ENCODE measurements at places on chromosomes 1 and 21.
A peak's percentile ranks its signal among the peaks of the same experiment; 100 is the strongest.

GRCh38 chr1:42380586-42381279 lies at the start of gene RIMKLA:
Gene RIMKLA, plus strand, starts transcription at chr1:42380792. Its CDS starts 143 bp downstream, at chr1:42380935.
- DNase-seq, result peak; percentile 54

- DNase-seq, result peak; percentile 84
Measured at GRCh38 chr1:9397997-9398526, 105.4 kb downstream of the SPSB1 start.

DNA sequence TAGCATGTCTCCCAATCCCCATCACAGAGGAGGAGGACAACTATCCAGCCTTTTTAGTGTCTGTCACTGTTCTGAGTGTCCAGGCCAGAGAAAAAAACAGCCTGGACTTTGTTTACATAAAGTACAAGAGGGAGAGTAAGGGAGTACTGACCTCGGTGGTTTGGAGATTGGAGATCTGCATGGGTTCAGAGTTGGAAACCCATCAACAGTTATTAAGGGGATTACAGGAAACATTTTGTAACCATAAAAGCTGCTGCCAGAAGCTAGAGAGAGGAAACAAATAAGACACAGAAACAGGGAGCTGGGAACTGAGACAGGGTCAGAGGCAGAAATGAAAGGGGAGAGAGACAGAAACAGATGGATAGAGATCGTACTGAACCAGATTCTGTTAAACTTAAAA lies 131.5 kb upstream of the CTTNBP2NL start:
- DNase-seq, result no peak

- DNase-seq, result no peak
Measured at GRCh38 chr1:9481048-9481447, 58.2 kb upstream of the SLC25A33 start.

DNA sequence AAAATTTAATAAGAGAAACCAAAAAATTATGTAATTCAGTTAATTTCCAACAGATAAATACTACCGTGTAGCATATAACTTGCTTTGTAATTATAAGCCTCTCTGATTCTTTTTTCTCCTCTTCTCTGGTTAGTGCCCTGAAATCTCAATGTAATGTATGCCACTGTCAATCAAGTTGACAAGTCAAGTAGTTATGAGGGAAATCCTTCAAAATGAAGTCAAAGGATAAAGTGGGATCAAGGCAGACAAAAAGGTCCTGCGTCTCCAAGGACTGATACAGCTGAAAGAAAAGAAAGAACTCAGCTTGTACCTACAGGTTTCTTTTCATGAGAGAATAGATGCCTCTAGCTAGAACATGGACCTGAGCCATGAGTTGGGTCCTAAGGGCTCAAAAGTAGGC lies 19.8 kb downstream of the VPS45 start:
- DNase-seq, result no peak

- DNase-seq, result peak; percentile 1
Measured at GRCh38 chr1:91397605-91398004, 7.0 kb downstream of the HFM1 start.

Data from fibroblast of skin of back (primary cell).